ENCODE measurements at places on chromosomes 12 and 14.
A peak's percentile ranks its signal among the peaks of the same experiment; 100 is the strongest.

DNA sequence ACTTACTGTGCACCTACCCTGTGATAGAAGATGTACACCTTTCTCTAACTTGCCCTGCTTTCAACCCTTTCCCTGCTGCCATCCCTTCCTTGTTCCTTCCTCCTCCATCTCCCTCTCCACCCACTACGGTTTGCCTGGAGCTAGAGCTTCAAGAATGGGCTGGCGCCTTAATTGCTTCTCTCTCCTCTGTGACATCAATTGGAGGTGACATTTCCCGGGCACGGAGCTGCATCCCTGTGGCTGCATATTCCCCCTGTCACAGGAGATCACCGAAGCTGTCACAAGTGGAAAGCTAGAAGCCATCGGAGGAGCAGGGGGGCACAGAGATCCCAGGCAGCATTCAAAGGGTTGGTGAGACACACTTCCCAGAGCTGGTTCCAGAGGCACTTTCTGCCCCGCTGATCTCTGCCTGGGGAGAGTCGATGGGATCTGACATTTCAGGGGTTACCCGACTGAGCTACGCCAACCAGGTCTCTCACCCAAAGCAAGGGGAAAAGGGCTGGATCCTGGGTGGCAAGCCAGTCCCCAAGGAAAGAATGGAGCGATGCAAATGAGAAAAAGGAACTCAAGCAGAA is 604.9 kb downstream of the MED13L start:
- DNase-seq = no peak

DNA sequence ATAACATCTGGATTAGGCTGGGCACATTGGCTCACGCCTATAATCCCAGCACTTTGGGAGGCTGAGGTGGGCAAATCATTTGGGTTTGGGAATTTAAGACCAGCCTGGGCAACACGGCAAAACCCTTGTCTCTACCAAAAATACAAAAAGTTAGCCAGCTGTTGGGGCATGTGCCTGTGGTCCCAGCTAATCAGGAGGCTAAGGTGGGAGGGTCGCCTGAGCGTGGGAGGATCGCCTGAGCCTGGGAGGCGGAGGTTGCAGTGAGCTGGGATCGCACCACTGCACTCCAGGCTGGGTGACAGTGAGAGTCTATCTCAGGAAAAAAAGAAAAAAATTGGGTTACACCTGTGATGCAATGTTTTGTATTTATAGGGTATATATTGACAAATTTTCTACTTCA is 5.3 kb downstream of the NEK9 start:
- DNase-seq = no peak

- DNase-seq = peak; percentile 32
These were observed 62.0 kb downstream of the SLC25A47 start for GRCh38 chr14:100384819-100385813.

GRCh38 chr12:67773896-67774295 is 125.4 kb downstream of the DYRK2 start:
- no peak for DNase-seq

GRCh38 chr14:45211295-45211694 is 41.7 kb downstream of the MIS18BP1 start:
- DNase-seq = no peak

DNA sequence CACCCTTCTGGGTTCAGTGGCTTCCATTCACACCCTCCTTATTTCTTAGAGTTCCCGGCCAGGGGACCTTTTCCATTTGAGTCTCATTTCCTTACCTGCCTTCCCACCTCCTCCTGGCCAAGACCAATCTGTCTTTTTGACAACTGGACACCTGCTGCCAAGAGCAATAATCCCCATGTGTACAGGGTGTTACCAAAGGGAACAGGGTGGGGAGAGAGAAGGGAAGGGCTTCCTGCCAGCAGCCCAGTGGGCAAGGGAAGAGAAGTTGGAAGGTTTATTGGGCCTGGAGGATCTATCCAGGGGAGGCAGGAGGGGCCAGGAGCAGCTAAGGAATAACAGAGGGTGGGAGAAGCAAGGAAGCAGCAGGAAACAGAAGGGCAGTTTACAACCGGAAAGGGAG is 346.2 kb downstream of the C12orf75 start:
- peak; percentile 24 for DNase-seq

DNA sequence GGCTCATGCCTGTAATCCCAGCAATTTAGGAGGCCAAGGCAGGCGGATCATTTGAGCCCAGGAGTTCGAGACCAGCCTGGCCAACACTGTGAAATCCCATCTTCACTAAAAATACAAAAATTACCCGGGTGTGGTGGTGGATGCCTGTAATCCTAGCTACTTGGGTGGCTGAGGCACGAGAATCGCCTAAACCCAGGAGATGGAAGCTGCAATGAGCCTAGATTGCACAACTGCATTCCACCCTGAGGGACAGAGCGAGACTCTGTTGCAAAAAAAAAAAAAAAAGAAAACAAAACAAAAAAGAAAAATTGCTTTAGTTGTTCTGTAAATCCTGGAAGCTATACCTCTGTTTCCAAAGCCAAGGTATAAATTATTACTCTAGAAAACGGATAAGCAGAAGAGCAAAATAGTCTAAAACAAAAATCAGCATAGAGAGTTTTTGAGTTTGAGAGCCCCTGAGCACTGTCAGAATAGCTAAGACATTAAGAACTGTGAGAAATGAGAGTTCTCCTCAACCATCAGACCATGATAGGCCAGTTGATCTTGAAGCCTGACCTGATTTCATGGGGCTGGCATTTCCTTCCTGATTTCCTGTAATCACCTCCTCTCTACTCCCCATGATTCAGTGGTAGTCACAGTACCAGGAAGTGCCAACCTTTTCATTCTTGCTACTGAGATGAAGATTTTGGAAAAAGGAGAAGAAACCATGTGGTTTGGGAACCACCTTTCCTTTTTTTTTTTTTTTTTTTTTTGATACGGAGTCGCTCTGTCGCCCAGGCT is 31.7 kb downstream of the ATP2A2 start:
- peak; percentile 75 for DNase-seq

- no peak for DNase-seq
These were observed 73.5 kb downstream of the RIN3 start for GRCh38 chr14:92586963-92587699.

- no peak for DNase-seq
These were observed 1.8 kb downstream of the ZDHHC22 start for GRCh38 chr14:77139540-77140358.

DNA sequence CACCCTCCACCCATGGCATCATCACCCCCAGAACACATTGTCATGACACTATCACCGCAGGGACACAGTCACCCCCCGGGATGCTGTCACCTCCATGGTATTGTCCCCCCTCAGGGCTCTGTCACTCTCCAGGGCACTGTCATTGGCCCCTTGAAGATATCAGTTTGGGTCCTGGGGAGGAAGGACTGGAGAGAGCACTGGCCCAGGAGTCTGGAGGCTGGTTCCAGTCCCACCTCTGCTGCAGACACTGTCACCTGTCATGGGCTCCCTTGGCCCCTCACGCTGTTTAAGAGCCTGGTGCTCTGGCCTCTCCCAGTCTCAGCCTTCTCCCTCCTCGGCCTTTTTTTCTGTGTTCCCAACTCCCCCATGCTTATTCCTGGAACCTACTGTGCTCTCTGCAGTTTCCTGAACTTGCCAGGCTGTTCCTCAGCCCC is 31.9 kb downstream of the SERPINA3 start:
- no peak for DNase-seq

DNA sequence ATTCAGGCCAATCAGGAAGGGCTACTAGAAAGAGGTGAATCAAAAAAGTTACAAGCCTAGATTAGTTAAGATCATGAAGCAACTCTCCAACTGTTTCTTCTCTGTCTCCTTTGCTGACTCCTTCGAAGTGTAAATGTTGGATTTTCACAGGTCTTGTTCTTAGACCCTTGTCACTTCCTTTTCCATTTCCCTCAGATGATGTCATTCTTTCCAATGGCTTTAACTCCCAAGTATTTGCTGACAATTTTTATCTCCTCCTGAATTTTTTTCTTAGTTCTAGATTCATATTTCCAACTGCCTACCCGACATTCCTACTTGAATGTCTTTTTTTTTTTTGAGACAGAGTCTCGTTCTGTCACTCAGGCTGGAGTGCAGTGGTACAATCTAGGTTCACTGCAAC is 10.8 kb downstream of the GAS2L3 start:
- no peak for DNase-seq

- no peak for DNase-seq
These were observed 48.5 kb downstream of the CYP46A1 start for GRCh38 chr14:99732436-99733210.

DNA sequence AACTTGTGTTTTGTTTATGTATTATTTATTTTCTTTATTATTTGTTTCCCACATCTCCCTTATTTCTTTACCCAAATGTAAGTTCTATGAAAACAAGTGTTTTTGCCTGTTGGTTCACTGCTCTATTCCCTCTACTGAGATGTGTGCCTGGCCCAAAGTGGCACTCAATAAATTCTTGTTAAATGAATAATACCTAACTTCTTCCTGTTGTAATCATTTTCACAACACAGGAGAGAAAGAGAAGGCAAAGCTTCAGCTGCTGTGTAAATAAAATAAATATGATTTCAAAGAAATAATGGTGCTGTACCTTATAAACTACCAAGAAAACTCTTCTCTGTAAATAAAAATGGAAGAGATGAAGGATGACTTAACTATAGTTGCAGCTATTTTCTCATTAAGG is 116.2 kb downstream of the TRHDE start:
- no peak for DNase-seq

DNA sequence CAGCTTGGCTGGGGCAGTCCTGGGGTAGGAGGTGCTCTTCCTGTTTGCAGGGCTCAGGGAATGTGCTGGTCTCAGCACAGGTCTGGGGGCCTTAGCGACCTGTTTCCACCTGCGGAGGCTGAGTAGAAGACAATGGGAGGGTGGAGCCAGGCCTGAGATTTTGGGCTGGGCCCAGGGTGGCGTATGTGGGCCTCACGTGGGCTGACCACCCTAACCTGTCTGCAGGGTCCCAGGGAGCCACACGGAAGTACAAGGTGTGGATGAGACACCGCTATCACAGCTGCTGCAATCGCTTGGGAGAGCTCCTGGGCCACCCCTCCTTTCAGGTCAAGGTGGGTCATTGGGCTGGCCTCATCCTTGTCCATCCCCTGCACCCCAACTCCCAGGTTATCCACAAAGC is 1.1 kb downstream of the NOC4L start:
- no peak for DNase-seq

DNA sequence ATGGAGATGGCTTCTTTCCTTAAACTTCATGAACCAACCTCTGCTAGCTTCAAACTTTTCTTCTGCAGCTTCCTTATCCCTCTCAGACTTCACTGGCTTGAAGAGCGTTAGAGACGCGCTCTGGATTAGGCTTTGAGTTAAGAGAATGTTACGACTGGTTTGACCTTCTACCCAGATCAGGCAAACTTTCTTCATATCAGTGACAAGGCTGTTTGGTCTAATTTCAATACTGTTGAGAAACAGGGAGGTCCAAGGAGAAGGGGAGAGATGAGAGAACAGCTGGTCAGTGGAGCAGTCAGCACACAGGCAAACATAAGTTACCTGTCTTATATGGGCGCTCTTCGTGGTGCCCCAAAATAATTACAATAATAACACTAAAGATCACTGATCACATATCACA is 14.9 kb downstream of the SCAF11 start:
- no peak for DNase-seq

GRCh38 chr12:63889721-63890509 is 45.4 kb downstream of the SRGAP1 start:
- no peak for DNase-seq

GRCh38 chr12:107660861-107661415 is 24.7 kb upstream of the PWP1 start:
- DNase-seq = no peak

GRCh38 chr14:68987653-68988036 is 8.5 kb upstream of the ACTN1 start:
- DNase-seq = no peak

GRCh38 chr12:80364056-80364455 is 80.0 kb upstream of the PTPRQ start:
- DNase-seq = peak; percentile 17

GRCh38 chr12:3453206-3453989 is 37.6 kb upstream of the PRMT8 start:
- DNase-seq = no peak

- no peak for DNase-seq
These were observed 174.3 kb downstream of the FOXN3 start for GRCh38 chr14:89242652-89243279.

DNA sequence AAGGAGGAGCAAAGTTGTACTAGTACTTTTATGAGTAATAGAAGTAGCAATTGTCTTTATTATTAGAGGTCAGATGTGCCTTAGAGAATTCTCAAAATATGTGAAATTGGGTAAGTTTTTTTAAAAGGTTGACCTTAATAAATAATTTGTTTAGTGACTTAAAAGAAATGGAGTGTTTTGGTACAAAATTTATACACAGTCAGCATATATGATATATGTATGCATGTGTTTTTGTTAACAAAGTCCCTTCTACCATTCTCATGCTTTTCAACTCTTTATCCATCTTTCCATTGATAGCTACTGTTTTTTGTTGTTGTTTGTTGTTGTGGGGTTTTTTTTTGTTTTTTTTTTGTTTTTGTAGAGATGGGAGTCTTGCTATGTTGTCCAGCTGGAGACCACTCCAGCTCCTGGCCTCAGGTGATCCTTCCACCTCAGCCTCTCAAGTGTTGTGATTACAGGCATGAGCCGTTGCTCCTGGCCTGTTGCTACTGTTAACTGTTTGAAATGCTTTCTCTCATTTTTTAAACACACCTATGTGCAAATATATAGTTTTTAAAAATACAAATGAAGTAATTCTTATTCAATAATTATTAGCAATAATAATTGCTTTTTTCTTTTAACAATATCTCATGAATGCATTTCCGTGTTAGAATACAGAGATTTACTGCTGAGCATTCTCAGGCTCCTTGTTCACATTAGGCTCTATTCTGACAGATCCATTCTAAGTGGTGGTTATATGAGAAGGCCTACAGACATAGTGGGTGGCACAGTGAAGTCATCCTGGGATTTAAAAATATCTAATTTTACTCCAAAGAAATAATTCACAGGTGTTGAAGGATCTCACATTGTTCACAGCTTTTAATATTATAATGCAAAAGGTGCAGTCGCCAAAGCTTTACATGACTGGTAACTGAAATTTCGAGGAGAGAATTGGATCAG is 10.4 kb downstream of the NAA30 start:
- no peak for DNase-seq

DNA sequence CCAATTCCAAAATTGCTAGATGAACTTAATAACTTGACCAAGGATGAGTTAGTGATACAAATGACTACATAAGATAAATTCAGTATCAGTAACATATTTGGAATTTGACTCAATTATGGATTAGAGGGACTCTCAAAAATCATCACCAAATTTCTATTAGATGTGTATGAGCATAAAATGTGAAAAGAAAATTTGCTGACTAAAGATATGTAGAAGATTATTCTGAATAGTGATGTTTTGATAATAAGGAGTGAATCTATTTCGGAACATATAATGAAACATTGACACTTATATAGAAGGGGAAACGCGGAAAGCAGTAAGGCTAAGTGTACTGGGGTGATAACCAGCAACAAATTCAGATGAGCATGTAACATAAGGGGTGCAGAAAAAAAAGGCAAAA is 177.3 kb downstream of the DERA start:
- DNase-seq = no peak

GRCh38 chr12:25958428-25959070 is at the start of gene RASSF8:
Gene RASSF8, plus strand, starts transcription at chr12:25958682. Its CDS starts 96,662 bp downstream, at chr12:26055344.
- peak; percentile 67 for DNase-seq

GRCh38 chr12:117279606-117280005 is 81.8 kb downstream of the NOS1 start:
- DNase-seq = no peak

Data from mammary epithelial cell (primary cell).